GM10248 (cell line): ENCODE measurements at places on chromosomes 7 and 10.
A peak's percentile ranks its signal among the peaks of the same experiment; 100 is the strongest.

GRCh38 chr7:113831556-113831955 lies 87.3 kb downstream of the PPP1R3A start:
- no peak for DNase-seq

GRCh38 chr7:4267341-4268039 lies 414.6 kb upstream of the FOXK1 start:
- no peak for DNase-seq

GRCh38 chr10:108523016-108523800 lies 1358.7 kb upstream of the SORCS1 start:
- no peak for DNase-seq

GRCh38 chr10:124005091-124005490 lies 88.3 kb downstream of the CHST15 start:
- DNase-seq, result no peak

DNA sequence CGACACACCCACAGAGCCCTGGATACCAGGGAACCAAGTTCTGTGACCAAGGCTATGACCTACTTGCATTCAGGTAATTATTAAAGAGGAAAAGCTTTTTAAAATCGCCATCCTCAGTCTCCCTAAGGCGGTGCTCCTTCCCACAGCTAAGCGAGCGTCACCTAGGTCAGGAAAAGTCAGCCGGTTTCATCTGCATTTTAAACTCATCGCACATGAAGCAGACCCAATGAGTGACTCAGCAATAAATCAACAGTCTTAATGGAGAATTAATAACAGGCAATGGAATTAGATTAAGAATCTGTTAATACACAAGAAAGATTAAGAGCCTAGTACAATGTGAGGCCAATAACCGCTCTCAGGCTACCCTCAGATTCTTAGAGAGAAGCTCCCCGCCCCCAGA lies 59.2 kb downstream of the HSPA12A start:
- no peak for DNase-seq

DNA sequence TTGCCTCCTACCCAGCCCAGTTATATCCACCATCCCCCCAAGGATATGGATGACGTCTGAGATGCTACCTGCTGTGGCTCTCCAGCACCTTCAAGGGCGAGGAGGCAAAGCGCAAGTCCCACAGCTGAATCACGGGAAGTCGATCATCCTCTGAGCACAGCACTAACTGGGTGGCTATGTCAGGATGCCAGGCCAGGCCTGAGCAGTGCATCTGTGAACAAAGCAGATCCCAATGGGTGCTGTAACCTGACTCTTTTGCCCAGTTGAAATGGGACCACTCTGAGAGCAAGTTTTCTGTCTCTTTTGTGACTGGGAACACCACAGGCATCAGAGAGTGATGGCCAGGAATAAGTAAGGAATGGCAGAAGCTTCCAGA lies 12.3 kb downstream of the SEC31B start:
- no peak for DNase-seq

GRCh38 chr7:104652434-104652833 lies 324.0 kb downstream of the LHFPL3 start:
- DNase-seq, result no peak

- peak; percentile 65 for DNase-seq
Measured at GRCh38 chr10:132570771-132571649, 33.4 kb downstream of the INPP5A start.

DNA sequence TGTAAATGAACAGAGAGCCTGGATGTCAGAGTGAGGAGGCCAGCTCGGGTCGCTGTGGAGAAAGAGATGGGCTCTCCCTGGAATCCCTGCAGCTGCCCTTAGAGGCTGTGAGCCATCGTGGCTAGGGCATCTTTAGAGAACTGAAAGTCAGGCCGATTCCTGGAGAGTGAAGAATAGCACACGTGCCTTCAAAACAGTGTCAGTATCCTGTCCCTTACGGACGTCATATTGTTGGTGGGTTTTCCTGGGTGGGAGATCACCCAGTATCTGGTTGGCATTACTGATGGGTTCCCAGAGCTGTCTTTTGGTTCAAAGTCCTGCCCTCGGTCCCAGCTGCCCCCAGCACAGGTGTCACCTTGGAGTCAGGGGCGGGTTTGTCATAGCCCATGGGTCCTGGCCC lies 25.3 kb downstream of the IKZF1 start:
- no peak for DNase-seq

GRCh38 chr7:135976312-135977006 lies 700 bp downstream of the MTPN start:
- peak; percentile 21 for DNase-seq

DNA sequence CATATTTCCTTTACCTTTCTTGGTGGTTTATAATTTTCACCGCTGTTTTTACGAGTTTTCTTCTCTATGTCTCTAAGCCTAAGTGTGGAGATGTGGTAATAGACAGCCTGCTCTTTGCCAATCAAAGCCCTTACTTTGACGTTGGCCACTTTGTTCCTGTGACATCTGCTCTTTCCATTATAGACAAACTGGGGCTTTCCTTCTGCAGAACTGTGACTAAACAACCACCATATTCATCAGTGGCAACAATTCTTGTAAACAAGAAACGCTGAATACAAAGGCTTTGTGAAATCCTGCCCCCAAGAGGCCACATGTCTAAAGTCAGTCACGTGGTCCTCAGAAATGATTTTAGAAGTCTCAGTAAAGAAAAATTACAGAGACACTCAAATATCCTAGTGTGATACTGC lies 59.6 kb upstream of the CAPZA2 start:
- peak; percentile 33 for DNase-seq
